ENCODE measurements at places on chromosomes 12 and 14.

GRCh38 chr14:85565862-85566296, 35.9 kb downstream of the FLRT2 start:
- DNase-seq: no peak

DNA sequence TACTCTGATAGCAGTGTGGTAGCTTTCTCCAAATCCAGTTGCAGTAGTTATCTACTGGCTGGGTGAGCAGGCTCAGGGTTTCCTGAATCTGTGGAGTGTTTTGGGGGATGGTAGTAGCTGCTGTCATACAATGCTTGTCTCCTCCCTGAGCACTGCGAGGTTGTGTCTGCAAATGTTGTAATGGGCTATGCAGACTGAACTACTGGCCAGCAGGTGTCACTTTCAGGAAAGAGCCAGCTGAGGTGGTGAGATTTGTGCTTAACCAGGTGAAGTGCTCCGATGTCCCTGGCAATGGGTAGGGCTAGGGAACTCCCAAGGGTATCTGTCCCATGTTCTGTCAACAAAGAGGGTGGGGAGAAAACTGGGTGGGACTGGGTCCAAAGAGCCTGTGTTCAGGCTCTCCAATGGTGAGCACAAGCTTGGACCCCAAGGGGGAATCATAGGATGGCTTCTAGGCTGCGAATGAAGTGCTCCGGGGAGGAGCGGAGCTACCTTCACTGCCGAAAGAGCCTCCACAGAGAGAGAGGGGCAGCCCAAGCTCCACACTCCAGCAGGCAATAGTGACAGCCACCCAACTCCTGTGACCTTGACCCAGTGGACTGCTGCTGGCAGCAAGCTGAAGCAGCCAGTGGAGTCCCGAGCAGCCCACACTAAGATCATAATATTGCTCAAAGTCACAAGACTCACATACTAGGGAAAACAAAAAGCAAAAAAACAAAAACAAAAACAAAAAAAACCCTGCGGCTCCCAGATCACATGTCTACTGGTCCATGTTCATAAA, 1324.0 kb upstream of the USP15 start:
- no peak for DNase-seq

DNA sequence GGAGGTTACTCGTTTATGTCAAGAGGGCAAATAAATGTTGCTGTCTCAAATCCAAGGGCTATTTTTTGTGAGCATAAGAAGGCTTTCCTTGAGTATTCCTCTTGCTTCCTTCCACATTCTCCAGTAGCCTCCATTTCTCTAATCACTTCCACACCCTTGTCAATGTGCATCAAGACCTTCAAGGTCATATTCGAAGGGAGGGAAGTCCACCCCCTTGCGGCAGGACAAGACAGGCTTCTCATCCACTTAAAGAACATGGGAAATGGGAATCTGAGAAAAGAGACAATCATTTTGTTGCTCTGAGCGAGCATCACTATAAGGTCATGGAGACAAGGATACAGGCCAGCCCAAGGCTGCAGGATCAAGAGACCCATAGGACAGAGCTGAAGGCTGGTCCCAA, 13.2 kb upstream of the DHRS2 start:
- no peak for DNase-seq

- no peak for DNase-seq
Measured at GRCh38 chr14:103393676-103394626, 8.7 kb downstream of the MARK3 start.

DNA sequence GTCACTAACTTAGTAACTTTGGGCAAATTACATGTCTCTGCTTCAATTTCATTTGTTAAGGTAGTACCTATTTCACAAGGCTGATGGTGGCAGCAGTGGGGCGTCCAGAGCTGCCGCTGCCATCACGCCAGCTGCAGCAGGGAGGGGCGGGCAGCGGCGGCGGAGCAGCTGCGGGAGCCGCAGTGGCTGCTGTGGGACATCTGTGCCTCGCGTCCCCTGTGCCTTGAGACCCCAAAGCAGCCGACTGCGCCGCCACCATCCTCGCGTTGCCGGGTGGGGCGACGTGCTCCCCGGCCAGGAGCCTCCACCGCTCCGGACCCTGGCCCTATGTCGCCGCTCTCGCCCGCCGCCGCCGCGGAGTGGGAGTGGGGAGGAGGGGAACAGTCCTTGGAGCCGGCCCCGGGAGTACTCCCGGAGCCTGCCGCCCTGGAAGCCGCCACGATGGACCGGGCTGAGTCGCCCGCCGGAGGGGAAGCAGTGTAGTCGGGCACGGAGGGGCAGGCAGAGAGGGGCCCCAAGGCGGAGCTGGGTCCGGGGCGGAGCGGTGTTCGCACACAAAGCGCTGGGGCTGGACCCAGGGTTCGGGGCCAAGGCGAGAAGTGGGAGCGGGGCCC, 51.4 kb downstream of the A2M start:
- DNase-seq: peak; percentile 11

GRCh38 chr12:122659579-122659978, 43.6 kb downstream of the HCAR2 start:
- DNase-seq: no peak

GRCh38 chr12:95322326-95322725, 104.7 kb downstream of the VEZT start:
- no peak for DNase-seq

- DNase-seq: peak; percentile 85
Measured at GRCh38 chr12:55188974-55189556, 31.8 kb upstream of the OR10A7 start.

- DNase-seq: no peak
Measured at GRCh38 chr12:115185506-115185905, 501.5 kb upstream of the TBX3 start.

DNA sequence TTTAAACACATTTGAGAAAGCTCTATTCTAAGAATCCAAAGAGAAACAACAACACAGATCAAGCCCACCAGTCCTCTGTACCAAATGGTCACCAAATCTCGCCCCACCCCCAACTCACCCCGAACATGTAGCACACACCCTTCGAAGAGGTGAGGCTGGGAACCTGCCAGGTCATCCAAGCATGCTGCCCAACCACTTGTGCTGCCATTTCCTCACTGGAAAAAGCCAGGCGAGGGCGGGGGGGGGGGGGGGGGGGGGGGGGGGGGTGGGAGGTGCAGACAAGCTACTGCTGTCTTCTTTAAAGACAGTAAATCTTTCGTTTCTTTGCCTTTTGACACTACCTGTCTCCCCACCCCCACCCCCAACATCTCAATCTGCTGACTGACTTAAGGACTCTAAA, 59.9 kb downstream of the SETD3 start:
- no peak for DNase-seq

DNA sequence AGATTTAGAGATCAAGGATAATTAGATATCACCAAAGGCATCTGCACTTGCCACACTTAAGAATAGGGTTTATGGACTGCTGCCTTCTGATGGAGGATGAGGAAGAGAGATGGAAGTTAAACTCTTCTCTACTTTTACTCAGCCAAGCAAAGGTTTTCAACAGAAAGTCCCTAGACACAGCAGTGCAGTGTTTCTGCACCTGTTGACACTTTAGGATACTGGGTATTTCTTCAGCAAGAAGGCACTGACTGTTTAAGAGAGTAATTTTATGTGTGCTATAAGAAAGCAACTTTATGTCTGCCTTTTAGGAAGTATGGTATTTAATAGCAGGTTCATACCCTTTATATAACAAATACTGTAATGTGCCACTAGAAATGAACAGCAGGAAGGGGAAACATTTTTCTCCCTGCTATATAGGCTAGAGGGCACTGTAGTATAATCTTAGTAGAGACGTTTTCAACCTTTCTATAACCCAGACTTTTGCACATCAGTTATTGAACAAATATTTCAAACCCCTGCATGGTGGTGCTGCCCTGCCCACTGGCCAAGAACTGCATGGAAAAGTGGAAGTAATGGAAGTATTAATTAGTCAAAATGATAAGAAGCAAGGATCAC, 225.0 kb upstream of the GRIP1 start:
- no peak for DNase-seq

- DNase-seq: no peak
Measured at GRCh38 chr12:130977046-130977742, 23.5 kb downstream of the ADGRD1 start.

GRCh38 chr12:57813111-57813970, 5.2 kb downstream of the AVIL start:
- no peak for DNase-seq

DNA sequence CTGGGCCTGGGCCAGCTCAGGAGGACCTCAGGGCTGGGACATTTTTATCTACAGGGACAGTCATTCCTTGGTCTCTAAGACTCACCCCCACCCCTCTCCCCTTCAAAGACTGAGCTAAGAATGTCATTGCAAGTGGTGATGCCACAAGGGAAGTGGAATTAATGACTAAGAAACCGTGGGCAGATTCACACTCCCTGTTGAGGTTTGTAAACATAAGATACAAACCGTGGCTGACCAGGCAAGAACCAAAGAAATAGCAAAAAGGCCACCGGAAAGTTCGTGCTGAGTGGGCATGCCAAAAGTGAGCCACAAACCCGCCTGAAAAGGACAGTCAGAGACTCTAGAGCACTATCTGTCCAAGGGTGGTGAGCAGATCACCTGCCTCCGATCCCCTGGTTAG, 25.7 kb downstream of the NUAK1 start:
- no peak for DNase-seq

- DNase-seq: no peak
Measured at GRCh38 chr12:123634142-123634561, 523 bp downstream of the GTF2H3 start.

- no peak for DNase-seq
Measured at GRCh38 chr14:55899531-55899930, 218.7 kb upstream of the PELI2 start.

DNA sequence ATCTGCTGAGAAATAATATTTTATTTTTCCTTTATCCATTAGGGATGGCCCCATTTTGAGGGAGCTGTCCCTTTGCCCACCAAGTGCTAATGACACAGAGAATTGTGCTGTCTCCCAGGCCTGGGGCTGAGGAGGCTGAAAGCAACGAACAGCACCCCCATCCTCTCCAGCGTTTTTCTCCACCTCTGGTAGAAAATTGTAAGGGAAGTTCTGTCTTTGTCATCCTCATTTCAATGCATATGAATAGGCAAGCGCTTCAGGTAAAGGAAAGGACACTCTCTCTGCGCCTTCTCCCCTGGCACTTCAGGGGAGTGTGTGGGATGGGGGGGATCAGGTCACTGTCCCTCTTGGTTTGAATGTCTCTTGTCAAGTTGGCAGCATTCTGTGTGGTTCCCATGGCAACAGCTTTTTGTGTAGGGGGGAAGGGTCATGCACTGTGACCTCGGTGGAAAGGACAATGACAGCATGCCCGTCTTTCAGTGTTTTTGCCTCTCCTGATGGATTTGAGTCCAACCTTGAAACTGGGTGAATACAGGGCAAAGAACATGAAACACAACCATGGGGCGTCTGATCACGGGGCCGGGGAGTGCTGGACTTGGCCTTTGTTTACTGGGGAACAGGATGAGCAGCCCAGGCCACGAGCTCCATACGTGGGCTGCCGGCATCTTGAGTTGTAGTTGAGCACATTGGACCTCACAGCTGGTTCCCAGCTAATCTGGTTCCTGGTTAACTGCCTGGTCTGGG, 230.2 kb downstream of the VRK1 start:
- no peak for DNase-seq

- DNase-seq: no peak
Measured at GRCh38 chr12:47652521-47653234, 53.2 kb downstream of the RPAP3 start.

GRCh38 chr12:56326533-56326932, 7.3 kb downstream of the PAN2 start:
- no peak for DNase-seq

DNA sequence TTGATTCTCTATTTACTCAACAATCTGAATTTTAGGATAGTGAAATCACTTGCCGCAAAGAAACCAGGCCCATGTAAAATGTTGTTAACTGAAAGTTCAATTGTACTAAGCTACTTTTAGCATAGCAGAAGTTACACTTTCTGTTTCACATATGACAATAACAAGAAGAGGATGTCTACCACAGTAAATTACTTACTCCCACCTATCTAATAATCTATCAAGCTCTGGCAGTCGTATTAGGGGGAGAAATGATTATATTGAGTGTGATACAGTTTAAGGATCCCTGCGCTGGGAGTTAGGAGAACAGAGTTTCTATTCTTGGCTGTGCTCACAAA, 66.5 kb upstream of the CAND1 start:
- no peak for DNase-seq

- DNase-seq: no peak
Measured at GRCh38 chr14:70919774-70920173, 12.5 kb downstream of the PCNX1 start.

- no peak for DNase-seq
Measured at GRCh38 chr12:49092086-49092815, 2.4 kb downstream of the DHH start.

DNA sequence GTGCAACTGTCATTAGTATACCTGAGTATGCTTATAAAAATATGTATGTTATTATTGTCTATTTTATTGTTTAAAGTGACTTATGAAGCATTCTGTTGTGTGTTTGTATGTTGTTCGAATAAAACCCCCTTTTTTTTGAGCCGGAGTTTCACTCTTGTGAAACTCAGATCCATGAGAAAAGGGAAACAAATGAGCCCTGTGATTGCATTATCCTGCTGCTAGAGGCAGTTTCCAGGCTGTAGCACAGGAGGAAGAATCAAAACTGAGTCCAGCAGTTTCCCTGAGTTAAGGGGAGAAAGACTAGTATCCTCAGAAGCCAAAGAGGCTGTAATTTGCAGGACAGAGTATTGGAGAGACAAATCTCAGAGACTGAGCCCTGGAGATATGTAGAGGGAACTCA, 12.5 kb downstream of the SGPP1 start:
- no peak for DNase-seq

GRCh38 chr14:104143521-104144452, 5.4 kb downstream of the KIF26A start:
- no peak for DNase-seq

DNA sequence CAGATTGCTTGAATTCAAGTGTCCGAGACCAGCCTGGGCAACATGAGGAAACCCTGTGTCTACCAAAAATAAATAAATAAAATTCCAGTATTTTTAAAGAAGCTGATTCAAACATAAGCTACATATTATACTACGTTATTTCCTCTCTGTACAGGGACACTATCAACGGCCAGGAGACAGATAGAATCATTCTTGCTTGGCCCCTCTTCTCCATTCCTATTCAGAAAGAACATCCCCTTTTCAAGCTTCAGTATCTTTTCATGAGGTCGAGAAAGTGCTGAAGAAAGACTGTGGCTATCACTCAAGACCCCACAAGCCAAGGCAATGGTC, 314 bp upstream of the DHRS7 start:
- no peak for DNase-seq
